ENCODE measurements at places on chromosomes 11 and 22.

- DNase-seq = peak; percentile 80
These were observed 5.0 kb upstream of the MRPL11 start for GRCh38 chr11:66443602-66444001.

GRCh38 chr11:80330264-80330663 is 889.4 kb upstream of the TENM4 start:
- DNase-seq = peak; percentile 11

DNA sequence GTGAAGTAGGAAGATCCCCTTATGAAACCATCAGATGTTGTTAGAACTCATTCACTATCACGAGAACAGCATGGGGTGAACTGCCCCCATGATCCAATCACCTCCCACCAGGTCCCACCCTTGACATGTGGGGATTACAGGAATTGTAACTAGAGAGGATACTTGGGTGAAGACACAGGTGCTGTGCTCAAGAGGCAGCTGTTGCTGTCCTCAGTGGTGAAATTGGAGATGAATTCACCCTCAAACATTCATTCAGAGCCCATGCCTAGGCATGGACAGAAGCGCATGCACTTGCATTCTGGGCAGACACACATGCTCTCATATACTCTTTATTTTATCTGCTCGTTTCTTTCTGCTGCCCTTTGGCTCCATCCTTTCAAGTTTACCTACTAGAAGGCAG is 385.0 kb downstream of the INSC start:
- no peak for DNase-seq

GRCh38 chr11:27477243-27477642 is 4.7 kb upstream of the LGR4 start:
- DNase-seq = no peak

- DNase-seq = no peak
These were observed 527.9 kb upstream of the B3GAT1 start for GRCh38 chr11:134939905-134940304.

GRCh38 chr11:29483831-29484230 is 533.0 kb downstream of the KCNA4 start:
- peak; percentile 36 for DNase-seq
